ENCODE measurements at places on chromosomes 2 and 18.
A peak's percentile ranks its signal among the peaks of the same experiment; 100 is the strongest.

DNA sequence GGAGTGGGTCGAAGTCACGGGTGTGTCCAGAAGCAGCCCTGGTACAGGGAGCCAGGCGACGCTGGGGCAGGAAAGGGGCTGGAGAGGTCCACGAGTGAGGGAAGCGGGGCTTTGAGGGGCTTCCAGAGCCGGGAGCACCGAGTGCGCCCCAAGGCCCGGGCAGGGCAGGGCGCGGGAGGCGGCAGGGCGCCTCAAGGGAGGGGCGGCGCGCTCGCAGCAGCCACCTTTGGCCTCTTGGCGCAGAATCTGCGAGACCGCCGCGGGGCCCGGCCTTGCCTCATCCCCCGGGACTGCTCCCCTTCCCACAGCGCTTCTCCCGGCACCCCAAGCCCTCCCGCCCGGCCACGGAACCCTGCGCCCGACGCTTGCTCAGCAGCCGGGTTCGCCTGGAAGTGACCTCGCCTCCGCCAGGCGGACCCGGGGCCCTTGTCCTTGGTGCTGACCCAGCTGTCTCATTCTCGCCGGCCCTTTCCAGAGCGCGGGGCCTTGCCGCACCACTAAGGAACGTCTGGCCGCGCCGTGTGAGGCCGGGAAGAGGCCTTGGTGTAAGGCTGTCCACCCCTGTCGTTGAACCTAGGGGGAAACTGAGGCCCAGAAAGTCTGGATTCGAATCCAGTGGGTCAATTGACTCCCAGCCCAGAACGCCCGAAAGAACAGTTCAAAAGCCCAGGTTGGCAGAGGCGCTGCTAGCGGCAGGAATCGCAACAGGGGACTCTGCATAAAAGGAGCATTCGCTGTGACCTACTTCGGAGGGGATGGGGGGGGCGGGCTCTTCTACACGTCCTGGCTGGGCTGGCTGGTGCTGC lies 584 bp upstream of the DNER start:
- peak; percentile 11 for DNase-seq

DNA sequence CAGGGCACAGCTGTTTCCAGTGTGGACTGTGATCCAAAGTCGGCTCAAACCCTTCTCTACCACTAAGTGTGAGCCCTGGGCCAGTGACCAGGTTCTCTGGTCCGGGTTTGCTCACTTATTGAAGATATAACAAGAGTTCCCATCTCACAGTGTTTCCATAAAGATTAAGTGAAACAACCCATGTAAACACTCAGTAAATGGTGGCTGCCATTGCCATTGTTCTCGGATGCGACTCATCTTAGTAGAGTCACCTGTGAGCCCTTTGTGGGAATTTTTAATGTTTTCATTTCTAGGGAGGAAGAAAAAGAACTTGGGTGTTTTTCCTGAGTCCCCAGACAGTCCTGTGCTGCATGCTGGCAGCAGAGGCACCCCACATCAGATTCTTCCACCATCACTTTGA lies 53.4 kb downstream of the TPGS2 start:
- no peak for DNase-seq

- DNase-seq = no peak
Measured at GRCh38 chr18:64380117-64380516, 231.2 kb upstream of the LINC00305 start.

GRCh38 chr2:210224591-210224940 lies 681 bp downstream of the ACADL start:
- DNase-seq = no peak

- DNase-seq = no peak
Measured at GRCh38 chr2:19116918-19117317, 241.5 kb downstream of the OSR1 start.

DNA sequence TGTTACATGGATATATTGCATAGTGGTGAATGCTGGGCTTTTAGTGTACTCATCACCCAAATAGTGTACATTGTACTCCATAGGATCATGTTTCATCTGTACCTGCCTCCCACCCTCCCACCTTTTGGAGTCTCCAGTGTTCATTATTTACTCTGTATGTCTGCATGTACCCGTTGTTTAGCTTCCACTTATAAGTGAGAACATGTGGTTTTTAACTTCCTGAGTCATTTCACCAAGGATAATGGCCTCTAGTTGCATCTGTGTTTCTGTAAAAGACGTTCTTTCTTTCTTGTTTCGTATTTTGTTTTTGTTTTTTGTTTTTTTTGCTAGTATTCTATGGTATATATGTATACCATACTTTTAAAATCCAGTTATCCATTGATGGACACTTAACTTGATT lies 107.5 kb downstream of the MSTN start:
- DNase-seq = no peak

- DNase-seq = no peak
Measured at GRCh38 chr18:79117385-79117784, 48.2 kb downstream of the ATP9B start.

DNA sequence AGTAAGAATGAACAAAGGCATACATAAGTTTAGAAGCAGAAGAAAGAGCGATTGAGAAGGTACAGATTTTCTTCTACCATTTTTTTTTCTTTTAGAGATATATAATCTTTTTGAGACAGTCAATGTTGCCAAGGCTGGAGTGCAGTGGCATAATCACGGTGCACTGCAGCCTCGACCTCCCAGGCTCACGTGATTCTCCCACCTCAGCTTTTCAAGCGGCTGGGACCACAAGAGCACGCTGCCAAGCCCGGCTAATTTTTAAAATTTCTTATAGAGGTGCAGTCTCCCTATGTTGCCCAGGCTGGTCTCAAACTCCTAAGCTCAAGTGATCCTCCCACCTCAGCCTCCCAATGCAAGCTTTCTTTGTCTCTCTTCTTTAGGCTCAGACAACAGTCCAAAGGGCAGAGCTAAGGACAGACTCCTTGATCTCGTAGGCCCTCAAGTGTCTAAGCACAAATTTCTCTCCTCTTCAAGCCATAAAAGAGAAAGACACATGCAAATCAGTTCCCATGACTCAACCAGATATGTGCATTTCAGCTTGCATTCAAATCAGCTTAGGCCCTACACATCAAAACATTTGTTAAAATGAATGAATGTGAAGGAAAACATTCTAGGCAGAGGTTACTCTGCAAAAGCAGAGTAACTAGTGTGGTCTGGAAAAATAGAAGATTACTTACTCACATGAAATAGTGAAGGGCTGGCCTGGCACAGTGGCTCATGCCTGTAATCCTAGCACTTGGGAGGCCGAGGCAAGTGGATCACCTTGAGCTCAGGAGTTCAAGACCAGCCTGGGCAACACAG lies 18.0 kb downstream of the ITSN2 start:
- no peak for DNase-seq

DNA sequence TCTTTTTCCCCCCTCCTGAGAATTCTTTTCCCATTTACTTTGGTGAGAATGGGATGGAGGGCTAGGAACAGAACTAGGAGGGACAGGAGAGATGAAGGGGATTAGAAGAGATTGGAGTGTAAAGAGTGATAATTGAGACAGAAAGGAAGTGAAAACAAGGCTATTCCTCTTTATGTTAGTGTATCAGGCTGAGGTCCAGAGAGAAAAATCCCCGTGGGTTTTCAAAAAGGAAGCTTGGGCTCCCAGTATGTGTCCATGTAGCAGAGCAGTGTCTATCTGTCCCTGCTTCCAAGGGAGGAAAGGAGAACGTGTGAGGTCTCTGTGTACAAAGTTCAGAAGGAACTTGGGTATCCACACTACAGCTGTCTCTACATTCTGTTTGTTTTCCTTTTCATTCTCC lies 59.9 kb upstream of the KCNE4 start:
- no peak for DNase-seq

DNA sequence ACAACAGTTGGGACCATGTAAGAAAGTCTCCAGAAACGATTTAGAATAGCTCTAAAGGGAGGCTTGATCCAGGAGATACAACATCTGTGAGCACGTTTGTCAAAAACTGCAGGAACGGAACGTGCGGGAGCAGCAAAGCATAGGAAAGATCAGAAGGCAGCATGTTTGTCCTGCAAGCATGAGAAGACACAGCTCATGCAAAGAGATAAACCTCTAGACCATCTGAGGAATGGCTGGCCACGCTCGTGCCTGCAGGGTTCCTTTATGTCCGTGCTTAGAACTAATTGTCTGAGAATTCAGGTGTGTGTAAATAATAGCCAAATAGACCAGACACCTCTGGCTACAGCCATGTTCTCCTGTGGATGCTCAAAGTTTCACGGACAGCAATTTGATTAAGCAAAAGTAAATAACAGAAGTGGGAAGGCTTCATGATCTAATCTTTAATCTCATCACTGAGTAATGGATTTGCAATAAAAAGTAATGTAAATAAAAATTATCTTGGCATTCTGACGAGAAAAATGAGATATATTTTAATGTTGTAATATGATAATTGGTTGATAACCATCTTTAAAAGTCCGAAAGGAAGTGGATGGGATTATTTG lies 534.8 kb upstream of the CDH7 start:
- no peak for DNase-seq

DNA sequence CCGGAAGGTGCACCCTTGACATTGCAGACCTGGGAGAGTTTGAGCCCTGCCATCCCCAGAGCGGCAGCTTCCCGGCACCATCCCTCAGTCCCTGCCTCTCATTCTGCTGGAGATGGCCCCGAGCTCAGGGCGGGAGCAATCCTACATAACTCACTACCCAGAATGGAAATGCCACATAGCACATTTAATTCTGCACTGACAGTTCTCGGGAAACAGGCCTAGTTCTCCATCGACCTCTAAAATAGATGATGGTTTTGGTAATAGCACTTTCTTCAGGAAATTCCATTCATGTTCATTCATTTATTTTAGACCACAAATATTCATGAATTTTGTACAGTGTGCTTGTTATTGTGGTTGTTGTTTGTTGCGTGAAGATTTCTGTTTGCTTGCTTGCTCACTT lies 92.9 kb upstream of the SLC14A2 start:
- DNase-seq = peak; percentile 60

GRCh38 chr18:12409469-12409868 lies 1.7 kb downstream of the PRELID3A start:
- DNase-seq = no peak

DNA sequence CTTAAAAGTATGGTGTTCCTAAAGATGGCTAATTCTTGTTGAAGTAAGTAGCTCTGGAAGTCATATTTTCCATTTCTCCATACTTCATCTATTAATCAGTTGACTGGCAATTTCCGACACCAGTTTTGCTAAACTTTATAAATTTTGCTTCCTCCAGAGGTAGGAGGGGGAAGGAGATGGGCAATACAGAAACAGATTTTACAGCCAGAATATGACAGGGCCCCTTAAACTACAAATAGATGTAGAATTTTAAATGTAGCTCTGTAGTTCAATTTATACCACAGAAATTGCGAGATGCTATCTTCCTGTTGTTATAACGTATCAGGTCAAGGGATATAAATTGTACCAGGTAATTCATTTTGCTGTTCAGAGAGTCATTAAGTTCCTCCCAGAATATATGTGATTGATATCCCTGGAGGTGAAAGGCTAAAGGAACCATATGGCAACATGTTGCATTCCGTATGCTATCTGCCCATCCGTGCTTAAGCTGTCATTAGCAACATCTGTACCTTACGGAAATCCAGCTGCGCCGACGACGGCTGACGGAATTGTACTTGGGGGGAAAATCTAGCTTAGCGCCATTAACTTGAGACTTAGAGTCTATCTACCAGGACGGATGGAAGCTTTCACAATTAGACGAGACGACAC lies 8.4 kb upstream of the NR4A2 start:
- no peak for DNase-seq

DNA sequence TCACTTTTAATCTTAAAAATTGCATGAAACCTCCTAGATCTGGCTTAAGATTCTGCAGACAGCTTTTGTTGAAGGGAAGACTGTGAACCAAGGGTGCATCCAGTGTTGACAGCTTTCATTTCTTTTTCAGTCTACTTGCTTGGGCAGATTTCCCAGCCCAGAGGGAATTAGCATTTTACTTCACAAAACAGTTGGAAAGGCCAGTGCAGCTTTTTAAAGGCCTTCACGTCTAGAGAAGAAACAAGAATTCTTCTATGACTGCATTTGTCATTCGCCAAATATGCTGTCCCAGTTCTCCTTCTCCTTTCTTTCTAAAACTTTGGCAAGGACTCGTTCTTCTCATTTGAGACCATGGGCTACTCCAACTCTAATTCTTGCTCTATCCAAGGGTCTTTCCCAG lies 17.4 kb downstream of the NTSR2 start:
- DNase-seq = no peak

GRCh38 chr18:64180171-64180570 lies 31.3 kb upstream of the LINC00305 start:
- no peak for DNase-seq

DNA sequence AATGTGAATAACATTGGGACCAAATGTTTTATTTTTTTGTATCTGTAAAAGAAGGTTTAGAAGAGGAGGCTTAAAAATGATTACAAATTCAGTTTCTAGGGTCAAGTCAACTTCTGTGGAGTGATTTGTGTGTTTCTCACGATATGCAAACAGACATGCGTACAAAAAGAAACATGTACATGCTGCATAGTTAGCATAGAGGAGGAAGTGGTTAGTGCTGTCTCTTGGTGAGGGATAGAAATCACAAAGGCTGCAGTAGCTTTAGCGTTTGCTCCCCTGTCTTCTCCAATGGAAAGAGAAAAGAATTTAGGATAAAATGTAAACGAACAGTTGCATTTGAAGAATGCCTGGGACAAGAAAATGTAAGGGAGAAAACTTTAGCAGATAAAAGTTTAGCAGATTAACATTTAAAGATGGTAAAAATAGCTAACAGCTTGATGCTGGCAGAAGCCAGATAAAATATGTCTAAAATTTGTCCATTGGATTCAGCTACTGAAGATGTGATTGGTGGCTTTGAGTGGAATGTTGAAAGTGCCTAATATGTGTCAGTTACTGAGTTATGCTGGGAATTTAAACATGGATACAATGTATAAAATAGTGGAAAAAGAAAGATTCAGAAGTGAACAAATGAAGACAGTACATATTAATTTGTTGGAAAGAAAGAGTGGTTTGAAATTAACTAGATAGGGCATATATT lies 44.9 kb downstream of the MALT1 start:
- no peak for DNase-seq

DNA sequence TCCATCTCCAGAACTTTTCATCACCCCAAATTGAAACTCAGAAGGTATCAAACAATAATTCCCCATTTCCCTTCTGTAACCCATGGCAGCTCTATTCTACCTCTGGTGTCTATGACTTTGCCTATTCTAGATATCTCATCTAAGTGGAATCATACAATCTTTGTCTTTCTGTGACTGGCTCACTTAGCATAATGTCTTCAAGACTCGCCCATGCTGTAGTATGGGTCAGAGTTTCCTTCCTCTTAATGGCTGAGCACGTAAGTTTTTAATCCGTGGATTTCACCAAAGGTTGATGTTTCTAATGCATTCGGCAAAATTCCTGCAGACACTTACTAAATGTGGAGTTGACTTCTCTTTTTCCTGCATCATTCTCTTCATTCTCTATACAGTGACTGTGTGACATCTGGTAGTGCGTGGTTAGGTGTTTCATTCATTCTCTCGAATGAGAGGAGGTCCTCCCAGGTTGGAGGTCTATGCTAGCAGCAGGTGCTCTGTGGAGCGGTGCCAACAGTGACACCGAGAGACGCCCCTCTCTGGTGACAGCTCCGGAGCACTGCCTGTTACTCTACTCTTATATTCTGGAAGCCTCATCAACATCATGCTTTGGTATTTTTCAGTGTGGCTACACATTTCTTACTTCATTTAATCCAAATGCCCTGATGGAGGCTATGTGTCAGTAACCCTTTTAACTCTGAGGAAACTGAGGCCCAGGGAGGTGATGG lies 50.1 kb downstream of the ATOH8 start:
- DNase-seq = no peak
